ENCODE measurements at places on chromosomes 2 and 18.

DNA sequence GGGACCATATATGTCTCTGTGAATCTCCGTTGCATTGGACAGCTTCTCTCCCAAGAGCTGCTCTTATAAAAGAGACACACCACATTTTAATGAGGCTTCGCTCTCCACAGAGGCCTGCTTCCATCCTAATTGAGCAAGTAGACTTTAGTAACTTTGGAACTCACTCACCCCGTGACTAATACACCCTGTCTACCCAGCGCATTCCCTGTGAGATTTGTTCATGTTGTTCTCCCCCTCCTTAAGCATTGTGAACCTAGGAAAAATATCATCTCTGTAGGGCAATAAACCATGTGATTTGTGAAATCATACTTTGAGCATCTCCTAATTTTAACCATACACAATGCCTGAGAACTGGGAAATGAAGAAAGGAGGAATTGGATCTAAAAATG is 56.9 kb downstream of the MCFD2 start:
- DNase-seq: no peak

- DNase-seq: no peak
Observed at GRCh38 chr2:188293601-188294351, 2.1 kb downstream of the GULP1 start.

- no peak for DNase-seq
Observed at GRCh38 chr2:47272031-47272864, 117.1 kb upstream of the STPG4 start.

DNA sequence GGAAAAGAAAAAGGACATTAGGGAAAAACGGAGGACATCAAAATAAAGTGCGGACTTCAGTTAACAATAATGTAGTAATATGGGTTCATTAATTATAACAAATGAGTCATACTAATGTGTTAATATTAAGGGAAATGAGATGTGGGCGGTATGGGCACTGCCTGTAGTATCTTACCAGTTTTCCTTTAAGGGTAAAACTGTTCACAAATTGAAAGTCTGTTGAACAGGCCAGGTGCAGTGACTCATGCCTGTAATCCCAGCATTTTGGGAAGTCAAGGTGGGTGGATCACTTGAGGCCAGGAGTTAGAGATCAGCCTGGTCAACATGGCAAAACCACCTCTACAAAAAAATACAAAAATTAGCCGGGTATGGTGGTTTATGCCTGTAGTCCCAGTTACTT is 56.8 kb upstream of the PMAIP1 start:
- DNase-seq: no peak

GRCh38 chr2:26043862-26044696 is 10.2 kb downstream of the RAB10 start:
- DNase-seq: no peak

- DNase-seq: no peak
Observed at GRCh38 chr18:3931013-3931315, 481.0 kb downstream of the TGIF1 start.

- DNase-seq: no peak
Observed at GRCh38 chr2:223442847-223443246, 159.3 kb downstream of the SCG2 start.

- DNase-seq: no peak
Observed at GRCh38 chr2:27849558-27850205, 40.5 kb downstream of the RBKS start.

DNA sequence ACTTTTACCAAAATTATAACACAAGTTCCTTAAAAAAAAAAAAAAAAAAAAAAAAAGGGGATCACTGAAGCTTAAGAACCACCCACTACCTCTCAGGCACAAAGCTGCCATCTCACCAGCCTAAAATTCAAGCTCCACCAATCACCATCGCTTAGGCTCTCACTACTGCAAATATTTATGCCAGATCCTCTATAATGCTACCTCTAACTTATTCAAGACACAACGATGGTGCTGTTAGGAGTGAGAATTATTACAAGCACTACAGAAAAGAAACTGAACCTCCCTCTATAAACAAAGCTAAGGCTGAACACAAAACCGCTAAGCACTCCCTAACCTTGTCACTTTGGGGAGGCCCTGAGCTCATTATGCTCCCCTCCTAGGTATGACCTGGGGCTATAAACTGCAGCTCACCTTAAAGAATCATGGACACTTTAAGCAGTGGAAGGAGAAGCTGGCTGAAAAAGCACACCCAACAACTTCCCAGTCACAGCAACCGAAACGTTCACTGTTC is 3.6 kb downstream of the FZD5 start:
- DNase-seq: no peak

DNA sequence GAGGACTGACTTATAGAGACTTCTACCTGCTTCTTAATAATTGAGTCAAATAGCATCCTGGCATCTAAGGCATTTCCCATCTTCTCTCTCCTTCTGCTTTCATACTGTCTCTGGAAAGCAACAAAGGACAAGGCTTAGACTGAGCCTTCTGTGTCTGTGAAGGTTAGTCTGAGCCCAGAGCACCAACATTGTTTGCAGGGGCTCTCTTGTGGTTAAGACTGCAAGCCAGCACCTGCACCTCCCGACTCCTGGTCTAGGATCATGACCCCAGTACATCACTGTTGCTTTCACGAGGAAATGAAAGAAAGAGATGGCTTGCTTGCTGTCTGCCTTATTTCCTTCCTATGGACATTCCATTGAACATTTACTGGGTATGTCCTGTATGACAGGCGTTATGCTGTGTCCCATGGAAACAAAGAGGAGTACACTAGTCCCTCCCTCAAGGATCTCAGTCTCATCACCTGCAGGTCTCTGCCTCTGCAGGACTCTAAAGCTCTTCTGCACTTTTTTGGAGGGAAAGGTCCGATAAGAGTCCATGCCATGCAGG is 315.8 kb upstream of the EPAS1 start:
- no peak for DNase-seq

DNA sequence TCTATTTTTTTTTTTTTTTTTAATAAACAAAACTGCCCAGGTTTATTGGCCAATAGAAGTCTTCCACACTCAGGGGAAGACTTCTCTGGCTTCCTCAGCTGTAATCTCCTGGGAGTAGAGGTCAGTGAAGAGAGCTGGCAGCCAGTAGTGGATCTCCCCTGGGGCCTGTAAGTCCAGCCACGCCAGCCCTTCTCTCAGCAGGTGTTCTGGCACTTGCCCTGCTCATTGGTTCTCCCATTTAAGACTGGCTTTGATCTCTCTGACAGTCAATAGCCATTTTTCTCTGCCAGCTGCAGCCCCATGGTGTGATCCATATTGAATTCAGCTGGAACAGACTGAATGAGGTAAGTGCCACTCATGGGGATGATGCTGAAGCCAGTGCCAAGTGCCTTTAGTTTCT is 170.6 kb upstream of the SPHKAP start:
- no peak for DNase-seq

- no peak for DNase-seq
Observed at GRCh38 chr2:111219285-111219684, 98.6 kb downstream of the BCL2L11 start.

DNA sequence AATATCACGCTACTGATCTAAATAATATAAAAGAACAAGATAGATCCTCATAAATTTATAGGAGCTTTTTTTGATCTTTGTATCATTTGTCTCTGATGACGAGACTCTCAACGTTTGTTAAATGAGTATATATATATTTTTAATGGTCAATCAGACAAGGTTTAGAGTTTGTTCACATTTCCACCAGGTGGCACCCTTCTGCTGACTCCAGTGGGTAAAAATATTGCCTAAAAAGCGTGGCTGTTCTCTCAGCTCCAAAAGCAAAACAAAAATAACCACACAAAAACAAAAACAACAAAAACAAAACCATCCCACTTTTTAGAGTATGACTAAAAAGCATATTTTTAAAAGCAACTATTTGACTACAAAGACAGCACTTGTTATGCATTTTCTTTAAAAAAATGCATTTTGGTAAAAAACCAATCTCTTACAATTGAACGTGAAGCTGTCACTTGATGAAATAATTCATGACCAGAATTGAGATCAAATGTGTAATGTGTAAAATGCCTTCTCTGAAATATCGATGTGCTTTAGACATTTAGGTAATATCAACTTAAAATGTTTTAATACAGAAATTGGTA is 723.2 kb downstream of the DPP10 start:
- DNase-seq: no peak

DNA sequence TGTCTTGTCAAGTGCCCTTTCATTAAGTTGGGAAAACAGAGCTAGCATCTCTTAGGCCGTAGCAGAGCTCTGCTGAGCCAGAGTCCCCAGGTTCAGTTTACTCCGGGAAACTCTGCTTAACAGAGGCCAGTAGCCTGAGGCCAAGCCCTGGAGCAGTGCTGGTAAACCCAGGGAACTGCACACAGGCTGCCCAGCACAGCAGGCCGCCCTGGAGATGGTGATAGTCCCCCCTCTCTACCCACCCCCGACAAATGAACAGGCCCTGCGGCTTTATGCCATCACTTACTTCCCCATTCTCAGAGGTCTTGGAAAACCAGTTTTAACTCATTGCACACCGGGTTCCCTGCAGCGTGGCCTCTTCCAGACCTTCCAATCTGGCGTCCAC is 3.5 kb downstream of the CNNM4 start:
- no peak for DNase-seq

DNA sequence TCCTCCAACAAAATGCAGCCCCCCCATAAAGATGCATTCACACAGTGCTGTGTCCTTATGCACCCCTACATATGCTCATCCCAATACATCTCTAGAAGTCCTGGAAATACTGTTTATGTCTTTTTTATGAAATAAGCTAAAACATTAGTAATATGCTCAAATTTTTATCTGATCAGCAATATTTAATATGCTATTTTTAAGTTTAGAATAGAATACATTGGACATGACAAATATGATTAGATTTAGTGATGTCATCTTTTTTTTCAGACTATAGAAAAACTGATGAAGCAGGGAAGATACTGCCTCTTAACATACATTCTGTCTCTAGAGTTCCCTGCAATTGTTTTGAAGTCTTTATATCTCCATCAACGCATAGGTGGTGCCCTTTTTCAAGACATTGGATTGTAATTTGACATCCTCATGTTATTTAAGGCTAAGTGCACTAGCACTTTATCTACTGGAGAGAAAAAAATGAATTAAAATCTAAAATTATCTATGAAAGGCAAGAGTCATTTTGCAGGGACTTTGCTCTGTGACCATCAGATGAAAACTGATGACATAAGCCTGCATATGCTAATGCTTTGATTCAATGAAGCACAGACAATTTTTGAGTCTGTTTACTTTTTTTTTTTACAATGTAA is 395.3 kb downstream of the LPIN1 start:
- DNase-seq: no peak

- DNase-seq: no peak
Observed at GRCh38 chr2:167293943-167294775, 405.9 kb downstream of the XIRP2 start.

DNA sequence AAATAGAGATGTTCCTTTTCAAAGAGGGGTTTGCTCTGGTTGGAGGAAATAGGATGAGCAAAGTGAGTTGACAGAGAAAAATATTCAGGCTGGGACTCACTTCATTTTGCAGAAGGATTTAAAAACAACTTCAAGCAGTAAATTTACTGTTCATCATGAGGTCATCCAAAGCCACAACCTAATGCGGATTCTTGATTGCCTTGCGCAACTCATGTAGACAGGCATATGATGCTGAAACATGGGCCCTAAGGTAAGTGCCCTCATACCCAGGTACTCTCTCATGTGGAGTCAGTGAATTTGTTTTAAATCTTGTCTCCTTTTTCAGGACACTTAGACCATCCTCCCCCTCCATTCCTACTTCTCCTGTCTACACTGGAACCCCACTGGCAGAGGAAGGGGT is 51.9 kb upstream of the LYPD1 start:
- no peak for DNase-seq

DNA sequence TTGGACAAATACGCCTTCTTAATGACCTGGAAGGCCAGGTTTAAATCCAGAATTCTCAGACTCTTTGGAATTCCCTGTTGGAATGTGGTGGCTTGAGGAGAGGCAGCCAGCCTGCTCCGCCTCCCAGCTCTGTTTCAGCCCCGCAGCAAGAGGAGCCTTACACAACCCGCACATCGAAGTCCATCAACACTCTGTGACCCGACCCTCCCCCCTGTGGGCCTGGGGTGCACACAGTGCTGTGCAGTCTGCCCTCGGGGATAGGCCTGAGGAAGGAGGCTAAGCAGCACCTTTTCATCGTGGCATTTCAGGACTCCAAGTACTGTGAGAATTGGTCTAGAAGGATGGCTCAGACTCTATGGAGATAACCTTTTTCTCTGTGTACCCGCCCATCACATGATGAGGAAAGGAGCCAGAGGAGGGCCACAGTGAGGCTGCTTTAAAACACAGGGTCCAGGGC is 73.7 kb downstream of the GREB1L start:
- no peak for DNase-seq

- no peak for DNase-seq
Observed at GRCh38 chr2:144374163-144374661, 145.7 kb downstream of the ZEB2 start.

DNA sequence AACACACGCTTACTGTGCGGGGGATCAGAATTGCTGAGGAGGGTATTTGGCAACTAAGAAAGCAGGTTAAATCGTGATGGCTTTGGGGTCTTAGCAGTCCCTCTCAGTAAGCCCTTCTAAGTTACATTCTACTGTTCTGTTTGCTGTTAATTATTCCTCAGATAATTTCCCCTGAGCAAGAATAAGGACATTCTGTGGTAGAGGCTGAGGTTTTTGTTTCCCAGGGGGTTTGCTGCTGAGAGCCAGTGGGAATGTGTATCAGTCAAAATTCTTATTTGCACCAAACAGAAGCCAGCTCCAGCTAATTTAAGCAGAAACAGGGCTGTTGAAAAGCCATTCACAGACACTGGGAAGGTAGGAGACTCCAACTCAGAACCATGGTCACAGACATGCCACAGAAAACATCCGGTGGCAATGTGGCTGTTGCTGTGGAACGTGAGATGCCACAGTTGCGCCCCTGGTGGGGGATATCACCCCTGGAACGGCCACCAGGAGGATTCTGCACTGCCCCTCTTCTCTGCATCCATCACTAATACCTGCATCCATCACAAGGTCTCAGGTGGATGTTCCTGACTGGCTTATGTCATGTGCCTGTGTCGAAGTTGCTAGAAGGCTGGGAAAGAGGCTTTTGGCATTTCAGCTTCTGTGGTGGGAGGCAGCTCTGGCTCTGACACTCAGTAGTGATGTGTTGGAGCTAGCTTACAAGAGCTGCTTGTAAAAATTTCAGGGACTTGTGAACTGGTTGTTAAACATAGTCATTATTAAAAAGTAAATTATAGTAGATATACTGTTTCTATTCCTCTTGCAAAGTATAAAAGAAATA is 23.2 kb downstream of the SLC4A3 start:
- DNase-seq: no peak

GRCh38 chr2:221022554-221022953 is 549.5 kb downstream of the EPHA4 start:
- DNase-seq: no peak

GRCh38 chr2:98701230-98701629 is 29.7 kb downstream of the MGAT4A start:
- no peak for DNase-seq

DNA sequence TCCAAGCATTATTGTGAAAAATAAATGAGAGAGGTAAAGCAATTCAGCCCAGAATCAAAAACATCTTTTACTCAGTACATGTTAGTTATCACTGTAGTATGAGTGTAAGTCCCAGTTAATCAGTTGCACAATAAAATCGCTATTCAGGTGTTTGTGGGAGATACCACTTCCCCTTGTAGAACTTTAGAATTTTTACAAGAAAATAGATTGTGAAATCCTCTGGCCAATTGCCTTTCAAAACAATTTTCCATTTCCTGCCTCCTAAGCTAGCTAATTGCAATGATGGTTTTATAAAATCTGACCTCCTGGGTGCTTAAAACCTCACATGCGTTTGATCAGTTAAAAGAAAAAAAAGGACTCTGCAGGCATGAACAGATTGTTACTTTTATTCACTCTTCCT is 332.5 kb downstream of the PID1 start:
- DNase-seq: peak; percentile 32

- no peak for DNase-seq
Observed at GRCh38 chr18:73719611-73720010, 428.0 kb downstream of the FBXO15 start.

- DNase-seq: no peak
Observed at GRCh38 chr2:109208951-109209335, 79.9 kb downstream of the SH3RF3 start.
